Muscle of back (tissue), 13 donors: ENCODE measurements at places on chromosomes 7 and 10. TPM values are rescaled to one million over a fixed set of nuclear protein-coding genes. Genes with fewer than 3 reads are reported as not detected.
A peak's percentile ranks its signal among the peaks of the same experiment; 100 is the strongest.

MYL10 gene
- polyA plus RNA-seq, result 40.9 TPM

DNA sequence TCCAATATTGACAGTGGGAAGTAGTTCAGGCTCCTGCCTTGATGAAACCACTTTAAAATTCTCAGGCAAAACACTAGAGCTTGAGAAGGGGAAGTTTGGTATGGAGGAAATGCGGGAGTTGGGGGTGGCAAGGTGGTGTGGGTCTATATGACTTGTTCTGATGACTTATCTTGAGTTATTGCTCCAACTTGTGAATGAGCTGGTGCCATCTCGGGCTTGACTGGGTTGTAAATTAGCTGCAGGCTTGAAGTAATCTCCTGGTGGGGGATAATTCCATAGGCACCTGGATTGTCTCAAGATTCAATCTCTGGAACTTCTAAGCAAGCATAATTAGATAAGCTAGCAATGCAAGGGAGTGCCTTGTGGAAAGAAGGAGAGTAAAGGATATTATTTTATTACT lies 29.0 kb downstream of the MRPL32 start:
- no peak for DNase-seq

AGAP6 gene
- polyA plus RNA-seq, result 22.3 TPM

SPACDR gene
- polyA plus RNA-seq, result 3.5 TPM

ALOX5 gene
- 0.50 TPM for polyA plus RNA-seq

DNA sequence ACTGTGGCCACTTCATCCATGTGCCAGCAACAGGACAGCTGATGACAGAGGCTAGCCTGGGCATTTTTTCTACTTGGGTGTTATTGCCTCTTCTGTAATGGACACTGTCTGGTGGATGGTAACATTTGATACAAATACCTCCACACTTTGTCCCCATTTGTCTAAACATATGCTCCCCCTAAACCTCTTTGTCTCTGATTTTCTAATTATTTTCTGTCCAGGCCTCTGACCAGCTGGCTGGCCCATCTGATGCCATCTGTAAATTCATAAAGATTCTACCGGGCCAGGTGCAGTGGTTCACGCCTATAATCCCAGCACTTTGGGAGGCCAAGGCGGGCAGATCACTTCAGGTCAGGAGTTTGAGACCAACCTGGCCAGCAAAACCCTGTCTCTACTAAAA lies 84.7 kb upstream of the IFRD1 start:
- no peak for DNase-seq

ABCC2 gene
- 1.0 TPM for polyA plus RNA-seq

DNA sequence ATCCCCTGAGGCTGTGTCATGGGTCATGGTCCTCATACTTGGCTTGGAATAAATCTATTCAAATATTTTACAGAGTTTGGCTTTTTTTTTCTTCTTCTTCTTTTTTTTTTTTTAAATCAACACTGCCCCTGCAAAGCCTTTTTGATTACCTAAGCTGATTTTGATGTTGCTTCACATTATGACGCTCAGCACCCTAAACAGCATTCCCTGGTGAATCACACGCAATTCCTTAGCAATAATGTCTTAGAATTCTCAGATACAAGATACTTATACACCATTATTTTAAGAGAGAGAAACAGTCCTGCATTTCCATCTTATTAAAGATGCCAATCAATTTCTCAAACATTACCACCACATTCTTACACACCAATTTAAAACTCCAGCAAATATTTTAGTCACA lies 323.7 kb upstream of the IGFBP3 start:
- DNase-seq, result no peak

DNA sequence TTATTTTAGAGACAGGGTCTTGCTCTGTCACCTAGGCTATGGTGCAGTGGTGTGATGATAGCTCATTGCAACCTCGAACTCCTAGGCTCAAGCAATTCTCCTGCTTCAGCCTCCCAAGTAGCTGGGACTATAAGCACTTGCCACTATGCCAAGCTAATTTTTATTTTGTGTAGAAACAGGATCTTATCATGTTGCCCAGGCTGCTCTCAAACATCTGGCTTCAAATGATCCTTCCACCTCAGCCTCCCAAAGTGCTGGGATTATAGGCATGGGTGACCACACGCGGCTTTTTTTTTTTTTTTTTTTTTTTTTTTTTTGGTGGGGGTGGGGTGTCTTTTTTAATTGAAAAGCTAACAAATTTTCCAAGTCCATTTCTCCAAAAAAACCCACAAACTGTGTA lies 18.4 kb downstream of the HPS6 start:
- no peak for DNase-seq

C10orf143 gene
- polyA plus RNA-seq, result 2.1 TPM

- no peak for DNase-seq
Observed at GRCh38 chr7:68143345-68143744, 1146.7 kb downstream of the TYW1 start.

GRCh38 chr10:95834406-95834805 lies 73.4 kb upstream of the CC2D2B start:
- DNase-seq, result no peak

TFEC gene
- 1.5 TPM for polyA plus RNA-seq

DNA sequence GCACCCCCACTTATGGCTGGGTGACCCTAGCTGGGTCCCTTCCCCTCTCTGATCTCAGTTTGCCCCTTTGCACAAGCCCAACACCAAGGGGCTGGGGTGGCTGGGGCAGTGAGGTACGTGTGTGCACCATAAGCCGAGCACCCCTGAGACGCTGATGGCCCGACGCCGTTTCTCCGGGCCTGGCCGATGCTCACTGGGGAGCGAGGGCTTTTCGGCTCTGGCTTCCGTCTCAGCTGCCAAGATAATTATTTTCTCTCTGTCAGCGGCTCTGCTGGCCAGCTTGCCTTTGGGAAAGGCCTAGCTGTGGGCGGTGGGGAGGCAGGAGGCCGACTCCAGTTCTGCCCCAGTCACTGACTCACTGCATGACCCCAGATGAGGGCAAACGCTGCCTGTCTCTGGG lies 91.0 kb downstream of the ZMIZ1 start:
- DNase-seq, result no peak

DNA sequence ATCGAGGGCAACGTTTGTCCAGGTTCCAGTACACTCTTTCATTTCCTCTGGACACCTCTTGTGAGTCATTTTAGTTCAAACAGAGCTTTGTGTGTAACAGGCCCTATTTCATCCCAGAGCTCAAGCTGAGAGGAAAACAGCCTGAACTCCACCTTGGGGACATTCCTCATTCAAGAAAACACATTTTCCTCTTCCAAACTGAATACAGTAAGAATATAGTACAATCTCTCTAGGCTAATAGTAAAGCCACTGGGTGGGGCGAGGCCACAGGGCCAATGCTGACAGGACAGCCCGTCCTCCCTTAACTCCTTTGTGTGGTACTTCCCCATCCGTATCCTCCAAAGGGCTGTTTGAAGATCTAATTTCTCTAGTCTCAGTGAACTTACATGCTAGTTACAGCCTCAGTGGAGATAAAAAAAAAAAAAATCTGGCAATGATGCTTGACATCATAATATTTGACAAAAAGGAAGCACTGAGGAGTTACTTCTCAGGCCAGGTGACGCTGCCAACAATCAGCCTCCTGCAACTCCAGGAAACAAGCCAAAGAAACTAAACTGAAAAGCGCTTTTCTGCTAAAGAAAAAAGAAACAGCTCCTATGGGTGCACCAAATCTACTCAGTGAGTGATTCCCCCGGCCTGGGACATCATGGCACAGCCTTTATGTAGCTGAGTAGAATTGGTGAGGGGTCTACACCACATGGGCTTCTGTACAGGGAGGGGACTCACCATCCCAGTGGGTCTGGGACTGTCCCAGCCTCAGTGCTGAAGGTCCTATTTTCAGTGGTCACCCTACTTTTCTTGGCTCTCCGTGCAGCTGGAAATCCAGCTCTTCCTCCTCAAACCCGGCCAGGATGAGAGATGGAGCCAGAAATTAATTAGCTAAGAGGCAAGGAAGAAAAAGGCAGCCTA lies 238.2 kb upstream of the NEBL start:
- DNase-seq, result peak; percentile 61

GRCh38 chr10:110872145-110872983 lies 636 bp downstream of the PDCD4 start:
- DNase-seq, result peak; percentile 96

NKX2-3 gene
- 0.20 TPM for polyA plus RNA-seq

TMEM139 gene
- 0.81 TPM for polyA plus RNA-seq

OR6V1 gene
- not detected for polyA plus RNA-seq

- no peak for DNase-seq
Observed at GRCh38 chr7:2128601-2129322, 104.0 kb downstream of the MAD1L1 start.

BAMBI gene
- 3.5 TPM for polyA plus RNA-seq

- no peak for DNase-seq
Observed at GRCh38 chr10:112080231-112080630, 103.3 kb downstream of the GPAM start.

DNA sequence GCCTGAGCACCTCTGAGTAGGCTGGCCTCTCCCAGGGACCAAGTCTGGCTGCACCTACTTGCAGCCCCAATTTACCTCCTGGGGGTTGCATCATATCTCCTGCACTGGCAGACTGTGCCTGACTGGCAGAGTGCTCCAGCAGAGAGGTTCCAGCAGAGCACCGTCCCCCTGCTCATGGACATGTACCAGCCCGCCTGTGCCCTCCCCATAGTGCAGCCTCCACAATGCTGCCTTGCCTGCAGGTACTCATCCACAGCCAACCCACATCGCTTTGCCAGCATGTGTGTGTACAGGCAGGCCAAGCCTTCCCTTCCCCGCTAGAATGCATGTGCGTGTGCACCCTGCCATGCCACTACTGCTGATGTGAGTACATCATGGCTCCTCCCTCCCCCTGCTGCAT lies 105.5 kb upstream of the NPSR1 start:
- DNase-seq, result no peak

RAPGEF5 gene
- polyA plus RNA-seq, result 12.8 TPM

DNA sequence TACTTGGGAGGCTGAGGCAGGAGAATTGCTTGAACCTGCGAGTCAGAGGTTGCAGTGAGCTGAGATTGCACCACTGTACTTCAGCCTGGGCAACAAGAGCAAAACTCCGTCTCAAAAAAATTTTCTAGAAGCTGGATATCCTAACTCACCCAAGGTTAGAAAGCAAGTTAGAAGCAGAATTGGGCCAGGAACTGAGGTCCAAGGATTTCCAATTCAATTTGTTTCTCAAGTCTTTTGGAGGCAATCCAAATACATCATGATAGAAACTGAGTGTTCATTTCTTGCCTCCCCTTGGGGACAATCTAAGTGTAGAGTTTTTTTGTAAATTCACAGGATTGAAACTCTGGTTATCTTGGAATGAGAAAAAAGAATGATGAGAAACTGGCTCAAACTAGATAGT lies 45.5 kb downstream of the LAMB1 start:
- no peak for DNase-seq

LRRC61 gene
- 7.9 TPM for polyA plus RNA-seq

DNA sequence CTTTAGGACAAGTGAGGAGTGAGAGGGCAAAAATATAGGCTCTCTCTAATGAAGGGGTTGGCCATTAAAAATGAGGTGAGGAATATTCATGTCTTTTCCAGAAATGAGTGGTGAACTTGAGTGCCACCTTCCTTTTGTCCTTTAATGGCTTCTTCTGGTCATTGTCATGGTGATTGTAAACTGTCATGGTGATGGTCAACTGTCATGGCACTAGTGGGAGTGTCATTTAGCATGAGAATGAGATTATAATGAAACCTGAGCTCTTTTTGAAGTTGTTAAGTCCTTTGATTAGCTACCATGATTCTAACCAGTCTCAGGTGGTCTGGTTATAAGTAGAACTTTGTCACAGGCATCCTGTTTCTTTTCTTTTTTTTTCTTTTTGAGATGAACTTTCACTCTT lies 524.4 kb downstream of the NEBL start:
- DNase-seq, result no peak

PRRT4 gene
- polyA plus RNA-seq, result 18.0 TPM

DNA sequence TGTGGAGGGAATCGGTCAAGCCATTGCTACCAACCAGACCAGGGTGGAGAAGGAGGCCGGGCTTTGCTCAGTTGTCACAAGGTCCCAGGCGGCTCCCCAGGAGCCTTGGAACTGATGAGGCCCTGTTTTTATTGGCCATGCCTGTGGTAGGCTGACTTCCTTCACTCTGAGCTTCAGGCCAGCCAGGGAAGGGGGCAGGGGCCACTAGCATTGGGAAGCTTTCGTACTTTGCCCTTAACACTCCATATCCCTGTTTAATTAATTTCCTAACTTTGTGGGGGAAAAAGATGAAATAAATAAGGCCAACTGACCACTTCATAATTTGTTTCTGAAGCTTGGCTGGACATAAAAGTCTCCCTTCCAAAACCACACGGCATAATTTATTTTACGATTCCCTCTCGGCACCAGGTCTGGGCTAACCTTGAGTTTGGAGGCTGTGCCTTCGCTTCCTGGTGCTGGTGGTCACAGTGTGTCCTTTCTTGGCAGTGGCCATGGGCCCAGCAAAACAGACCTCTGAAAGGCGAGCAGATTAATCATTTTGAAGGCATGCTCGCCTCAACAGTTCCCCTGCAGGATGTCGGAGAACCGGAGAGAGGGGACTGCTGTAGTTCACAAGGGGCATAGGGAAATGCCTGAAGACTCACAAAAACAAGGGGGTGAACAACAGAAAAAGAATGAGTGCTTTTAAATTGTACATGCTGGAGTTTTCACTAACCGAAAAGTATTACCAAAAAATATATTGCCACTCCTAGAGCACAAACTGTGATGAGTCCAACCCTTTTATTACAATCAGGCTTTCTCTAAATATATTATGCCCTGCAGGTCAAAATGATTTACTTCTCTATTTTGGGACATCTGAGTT lies 966.0 kb downstream of the LRMDA start:
- DNase-seq, result no peak

PILRA gene
- 2.0 TPM for polyA plus RNA-seq

ARHGAP22 gene
- 1.1 TPM for polyA plus RNA-seq

- no peak for DNase-seq
Observed at GRCh38 chr7:29214056-29214455, 19.5 kb downstream of the CHN2 start.

GRCh38 chr7:100799037-100799896 lies 28.1 kb downstream of the EPHB4 start:
- DNase-seq, result peak; percentile 71

BHLHA15 gene
- polyA plus RNA-seq, result 0.37 TPM

PTPRZ1 gene
- polyA plus RNA-seq, result 6.8 TPM

- DNase-seq, result peak; percentile 41
Observed at GRCh38 chr10:120950051-120950561, 98.9 kb downstream of the WDR11 start.

GRCh38 chr10:6046773-6047611 lies 15.2 kb downstream of the IL2RA start:
- no peak for DNase-seq

TUBB8 gene
- 0.15 TPM for polyA plus RNA-seq

AIFM2 gene
- 2.3 TPM for polyA plus RNA-seq
